Karpas-422 (cell line): ENCODE measurements at places on chromosomes 7 and 10. TPM values are rescaled to one million over a fixed set of nuclear protein-coding genes. Genes with fewer than 3 reads are reported as not detected.

DNA sequence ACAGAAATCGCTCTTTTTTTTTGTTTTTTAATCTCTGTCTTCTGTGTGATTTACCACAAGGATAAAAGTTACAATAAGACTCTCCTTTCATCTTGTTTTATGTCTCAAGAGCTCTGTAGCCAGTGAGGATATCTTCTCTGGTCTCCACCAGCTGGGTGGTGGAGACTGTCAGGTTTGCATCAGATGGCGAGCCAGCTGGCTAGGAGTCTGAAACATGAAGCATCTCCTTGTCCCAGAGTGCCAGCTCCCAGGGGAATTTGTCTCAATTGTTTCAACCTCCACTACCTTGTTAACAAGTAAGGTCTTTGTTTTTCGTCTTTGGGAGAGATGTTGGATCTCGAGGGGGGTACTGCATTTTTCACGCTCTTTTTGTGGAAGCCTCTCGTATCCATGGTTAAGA lies 47.3 kb downstream of the FRMPD2 start:
- H3K4me3 ChIP-seq = no peak overlapping the region
- no peak for DNase-seq
- no peaks in the 10 kb centered on the region for H3K27me3 ChIP-seq

DNA sequence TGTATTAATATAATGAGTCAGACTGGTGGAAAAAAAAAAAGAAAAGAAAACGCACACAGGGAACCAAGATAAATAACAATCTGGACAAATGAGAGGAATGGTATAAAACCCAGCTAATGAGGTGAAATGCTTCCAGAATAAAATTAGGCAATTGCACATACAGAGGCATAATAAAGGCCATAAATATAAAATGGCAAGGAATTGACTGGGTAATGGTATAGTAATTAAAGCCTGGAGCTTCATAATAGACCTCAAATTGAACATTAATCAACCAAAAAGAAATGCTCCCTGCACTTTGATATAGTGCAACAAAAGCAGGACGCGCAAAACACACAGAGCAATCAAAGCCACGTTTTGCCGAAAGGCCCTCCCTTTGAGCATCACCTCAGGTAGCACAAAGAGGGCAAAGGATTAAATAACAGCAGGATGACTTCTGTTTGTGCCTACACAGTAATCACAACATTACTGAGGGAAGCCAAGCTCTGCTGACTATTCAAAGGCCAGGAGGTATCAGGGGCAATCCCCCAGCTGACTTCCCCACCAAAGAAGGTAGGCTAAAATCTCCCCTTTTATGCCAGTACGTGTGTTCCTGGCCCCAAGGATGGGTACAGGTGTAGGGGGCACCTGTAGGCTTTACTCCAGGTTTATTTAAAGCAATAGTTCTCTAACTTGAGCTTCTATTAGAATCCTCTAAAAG lies 343.7 kb downstream of the ELMO1 start:
- no peaks in the 10 kb centered on the region for H3K27me3 ChIP-seq
- no peak overlapping the region for H3K27ac ChIP-seq
- peaks cover 53% of the 10 kb centered on the region for H3K4me1 ChIP-seq
- DNase-seq = no peak
- H3K36me3 ChIP-seq = no peaks in the 10 kb centered on the region
- no peak overlapping the region for H3K4me3 ChIP-seq

GRCh38 chr7:9264395-9264794 lies 831.0 kb downstream of the NXPH1 start:
- no peaks in the 10 kb centered on the region for H3K4me1 ChIP-seq
- no peak overlapping the region for H3K27ac ChIP-seq
- no peak for DNase-seq

DNA sequence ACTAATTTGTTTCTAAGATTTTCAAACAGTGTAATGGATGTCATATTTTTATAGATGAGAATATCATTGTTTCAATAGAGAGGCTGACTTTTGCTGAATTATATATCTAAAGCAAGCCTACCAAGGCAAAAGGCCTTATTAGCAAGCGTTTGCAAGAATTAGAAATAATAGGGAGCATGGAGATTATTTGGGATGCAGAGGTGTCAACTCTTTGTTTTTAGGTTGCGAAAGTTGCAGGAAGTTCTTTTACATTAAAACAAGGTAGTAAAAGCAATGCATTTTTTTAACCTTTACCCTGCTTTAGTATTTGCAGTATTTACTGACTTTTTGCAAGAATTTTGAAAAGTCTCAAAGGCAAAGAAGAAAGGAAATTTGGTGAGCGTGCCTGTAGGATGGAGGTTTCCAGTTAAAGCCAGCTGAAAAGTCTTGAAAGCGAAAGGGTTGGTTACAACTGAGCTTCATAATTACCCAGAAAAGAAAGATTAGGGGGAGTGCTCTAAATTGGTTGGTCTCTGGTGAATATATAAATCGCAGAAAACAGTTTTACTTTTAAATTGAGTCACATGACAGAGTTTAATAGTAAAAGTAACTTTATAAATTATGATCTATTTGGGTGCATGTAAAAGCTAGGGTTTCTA lies 81.6 kb downstream of the MKLN1 start:
- no peak overlapping the region for H3K27ac ChIP-seq
- H3K4me3 ChIP-seq = no peak overlapping the region
- H3K4me1 ChIP-seq = no peaks in the 10 kb centered on the region
- no peaks in the 10 kb centered on the region for H3K27me3 ChIP-seq

DNA sequence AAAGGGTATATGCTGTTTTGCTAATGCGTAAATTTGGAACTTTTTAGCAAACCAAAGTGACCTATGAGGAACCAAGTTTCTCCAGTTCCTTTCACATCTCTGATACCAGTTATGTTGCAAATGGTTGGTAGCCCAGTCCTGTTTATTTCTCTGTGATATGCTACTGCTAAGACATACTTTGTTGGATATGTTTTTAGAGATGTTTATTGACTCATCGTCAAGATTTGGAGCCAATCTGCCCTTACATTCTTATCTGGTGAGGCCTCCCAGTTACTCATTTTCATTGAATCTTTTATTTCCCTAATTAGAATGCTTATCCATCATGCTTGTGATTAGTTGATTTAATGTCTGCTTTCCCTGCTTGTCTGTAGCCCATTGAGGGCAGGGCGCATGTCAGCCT lies 58.9 kb downstream of the LRGUK start:
- no peaks in the 10 kb centered on the region for H3K4me1 ChIP-seq
- no peaks in the 10 kb centered on the region for H3K27me3 ChIP-seq
- no peak overlapping the region for H3K27ac ChIP-seq
- DNase-seq = no peak

GRCh38 chr10:92590623-92591549 lies 2.0 kb upstream of the KIF11 start:
- H3K4me1 ChIP-seq = peaks cover 30% of the 10 kb centered on the region
- no peaks in the 10 kb centered on the region for H3K27me3 ChIP-seq
- H3K4me3 ChIP-seq = peak overlapping the region; percentile 80
- H3K27ac ChIP-seq = peak overlapping the region; percentile 92
- DNase-seq = peak; percentile 65
- no peaks in the 10 kb centered on the region for H3K36me3 ChIP-seq

- no peaks in the 10 kb centered on the region; the same call in 1 of the 2 replicates for H3K36me3 ChIP-seq
- H3K4me3 ChIP-seq = no peak overlapping the region
- no peak overlapping the region for H3K27ac ChIP-seq
- H3K27me3 ChIP-seq = no peaks in the 10 kb centered on the region
- H3K4me1 ChIP-seq = peaks cover 13% of the 10 kb centered on the region
These were observed 41.4 kb downstream of the STAM start for GRCh38 chr10:17685233-17685840.

DNA sequence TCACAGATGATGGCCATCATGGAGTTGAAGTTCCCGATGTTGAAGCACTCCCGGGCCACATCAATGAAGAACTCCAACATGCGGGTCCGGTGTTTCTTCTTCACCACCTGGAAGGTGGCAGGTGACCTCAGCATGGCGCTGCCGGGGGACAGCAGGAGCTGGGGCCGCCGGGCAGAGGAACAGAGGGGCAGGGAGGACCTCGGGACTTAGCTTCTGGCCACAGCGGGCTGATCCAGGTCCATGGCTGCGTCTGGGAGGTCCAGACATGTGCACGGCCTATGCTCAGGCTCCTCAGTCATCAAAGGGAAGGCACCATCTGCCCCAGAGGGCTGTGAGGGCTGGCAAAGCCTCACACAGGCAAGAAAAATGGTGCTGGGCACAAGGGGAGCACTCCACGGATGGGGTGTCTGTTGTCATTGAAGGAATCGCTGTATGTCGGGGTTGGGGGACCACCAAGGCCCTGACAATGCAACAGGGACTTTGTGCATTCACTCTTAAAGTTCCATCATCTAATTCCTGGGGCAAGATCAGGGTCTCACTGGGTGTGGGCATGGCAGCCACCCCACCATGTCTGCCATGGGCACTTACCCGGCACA lies 60.9 kb downstream of the CSGALNACT2 start:
- no peak overlapping the region for H3K27ac ChIP-seq
- DNase-seq = no peak

DNA sequence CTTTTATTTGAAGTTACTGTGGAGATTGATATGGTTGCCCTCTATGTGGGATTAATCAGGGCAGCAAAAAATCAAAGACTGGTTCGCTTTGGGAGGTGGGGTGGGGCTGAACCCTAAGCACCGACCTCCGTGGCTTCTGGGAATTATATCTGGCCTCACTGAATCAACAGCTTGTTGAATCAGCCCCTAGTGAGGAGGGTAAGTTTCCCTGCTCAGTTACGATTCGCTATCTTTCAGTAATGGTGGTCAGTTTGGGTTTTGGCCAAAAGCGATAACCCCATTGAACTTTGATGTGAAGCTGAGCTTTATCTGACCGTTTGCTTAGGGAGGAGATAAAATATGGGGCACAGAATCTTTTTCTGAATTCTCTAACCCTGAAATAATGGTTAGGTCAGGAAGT lies 16.6 kb upstream of the ARPC1A start:
- H3K27me3 ChIP-seq = no peaks in the 10 kb centered on the region
- no peak overlapping the region for H3K27ac ChIP-seq
- DNase-seq = no peak
- H3K4me1 ChIP-seq = peaks cover 15% of the 10 kb centered on the region
- no peaks in the 10 kb centered on the region for H3K36me3 ChIP-seq

- no peak overlapping the region for H3K27ac ChIP-seq
- no peaks in the 10 kb centered on the region for H3K27me3 ChIP-seq
These were observed 3.7 kb downstream of the ITPRIP start for GRCh38 chr10:104334561-104334960.

DNA sequence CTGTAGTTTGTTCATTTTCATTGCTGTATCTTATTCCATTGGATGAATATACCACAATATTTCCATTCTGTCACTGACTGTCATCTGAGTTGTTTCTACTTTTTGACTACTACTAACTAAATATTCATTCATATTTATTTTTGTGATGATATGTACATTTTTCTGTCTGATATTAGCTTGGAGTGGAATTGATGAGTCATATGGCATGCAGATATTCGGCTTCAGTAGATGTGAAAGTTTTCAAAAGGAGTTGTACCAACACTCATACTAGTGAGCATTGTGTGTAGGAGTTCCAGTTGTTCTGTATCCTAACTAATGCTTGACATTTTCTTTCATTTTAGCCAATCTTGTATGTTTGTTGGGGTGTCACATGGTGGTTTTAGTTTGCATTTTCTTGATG lies 7.7 kb downstream of the RUNDC3B start:
- no peak for DNase-seq
- no peak overlapping the region for H3K27ac ChIP-seq
- no peaks in the 10 kb centered on the region for H3K4me1 ChIP-seq
- H3K27me3 ChIP-seq = no peaks in the 10 kb centered on the region

- H3K4me1 ChIP-seq = no peaks in the 10 kb centered on the region
- no peaks in the 10 kb centered on the region for H3K36me3 ChIP-seq
- H3K27me3 ChIP-seq = no peaks in the 10 kb centered on the region
- no peak overlapping the region for H3K4me3 ChIP-seq
These were observed 58.3 kb upstream of the NEUROD6 start for GRCh38 chr7:31398815-31399214.

DNA sequence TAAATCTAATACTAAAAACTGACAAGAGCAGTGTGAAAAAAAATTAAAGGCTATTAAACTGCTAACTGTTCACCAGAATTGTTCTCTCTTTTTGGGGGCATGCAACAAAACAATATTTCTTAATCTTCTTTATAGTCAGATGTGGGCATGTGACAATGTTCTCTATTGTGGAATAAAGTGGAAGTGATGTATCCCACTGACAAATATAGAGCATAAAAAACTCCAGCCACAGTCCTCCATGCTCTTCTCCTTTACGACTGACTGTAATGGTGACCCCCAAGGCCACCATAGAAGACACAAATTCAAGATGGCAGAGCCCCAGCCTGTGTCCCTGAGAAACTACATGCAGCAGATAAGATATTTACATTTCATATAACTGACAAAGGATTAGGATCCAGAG lies 11.6 kb upstream of the CCDC6 start:
- no peaks in the 10 kb centered on the region for H3K4me1 ChIP-seq
- no peak overlapping the region for H3K27ac ChIP-seq
- no peak for DNase-seq
- H3K4me3 ChIP-seq = no peak overlapping the region

- H3K27ac ChIP-seq = no peak overlapping the region
- no peaks in the 10 kb centered on the region for H3K27me3 ChIP-seq
- H3K36me3 ChIP-seq = no peaks in the 10 kb centered on the region
- no peak overlapping the region for H3K4me3 ChIP-seq
- H3K4me1 ChIP-seq = no peaks in the 10 kb centered on the region
These were observed 48.8 kb downstream of the MDFIC start for GRCh38 chr7:114970732-114971131.

GRCh38 chr7:71695186-71695585 lies 563.2 kb downstream of the GALNT17 start:
- no peak overlapping the region for H3K4me3 ChIP-seq
- no peaks in the 10 kb centered on the region for H3K4me1 ChIP-seq
- no peaks in the 10 kb centered on the region for H3K27me3 ChIP-seq
- no peaks in the 10 kb centered on the region for H3K36me3 ChIP-seq
- no peak overlapping the region for H3K27ac ChIP-seq

DNA sequence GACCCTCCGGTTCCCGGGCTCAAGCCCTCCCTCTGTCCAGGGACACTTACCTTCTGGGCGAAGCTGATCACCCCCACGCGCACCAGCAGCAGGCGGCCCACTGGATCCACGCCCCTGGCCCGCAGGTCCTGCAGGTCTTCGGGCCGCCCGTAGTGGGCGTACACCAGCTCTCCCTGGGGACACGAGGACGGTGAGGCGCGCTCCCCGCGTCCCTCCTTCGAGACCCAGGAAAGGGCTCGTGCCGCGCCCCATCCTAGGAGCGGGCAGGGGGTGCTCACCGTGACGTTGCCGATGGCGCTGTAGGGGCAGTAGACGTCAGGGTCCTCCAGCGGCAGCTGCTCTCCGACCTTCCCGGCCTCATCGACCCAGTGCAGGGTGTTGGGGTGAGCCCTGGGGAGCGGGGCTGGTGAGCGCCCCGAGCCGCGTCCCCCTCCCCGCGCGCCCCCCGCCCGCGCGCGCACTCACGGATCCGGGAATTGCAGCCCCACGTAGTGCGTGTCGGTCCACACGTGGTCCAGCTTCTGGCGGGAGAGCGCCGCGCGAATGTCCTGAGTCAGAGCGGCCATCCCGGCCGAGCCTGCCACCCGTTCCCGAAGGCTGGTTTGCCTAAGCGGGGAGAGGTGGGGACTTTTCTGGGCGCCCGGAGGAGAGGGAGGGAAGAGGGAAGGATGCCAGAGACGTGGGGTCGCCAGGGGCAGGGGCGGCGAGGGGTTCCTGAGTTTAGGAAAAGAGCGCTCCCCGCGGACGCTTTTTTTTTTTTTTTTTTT lies 8.2 kb downstream of the TFR2 start:
- DNase-seq = peak; percentile 79
- H3K27ac ChIP-seq = peak overlapping the region; percentile 52
- peaks cover 10% of the 10 kb centered on the region for H3K4me1 ChIP-seq
- H3K27me3 ChIP-seq = no peaks in the 10 kb centered on the region
- no peaks in the 10 kb centered on the region for H3K36me3 ChIP-seq
- H3K4me3 ChIP-seq = peak overlapping the region; percentile 67

The CTAGE4 gene
- total RNA-seq = not detected in 2 replicates

The GPR146 gene
- 5.5 and 9.2 TPM in 2 replicates for total RNA-seq

The SPDYE9 gene
- total RNA-seq = not detected in 2 replicates

The ZNF25 gene
- total RNA-seq = 3.4 and 5.6 TPM in 2 replicates

The MDFIC gene
- not detected in 2 replicates for total RNA-seq

The FRMD4A gene
- not detected in 2 replicates for total RNA-seq

The PVRIG gene
- total RNA-seq = 1.6 and 2.7 TPM in 2 replicates

The SLK gene
- 25.7 and 28.1 TPM in 2 replicates for total RNA-seq

The PDE6C gene
- total RNA-seq = not detected in 2 replicates

The WNT8B gene
- total RNA-seq = not detected in 2 replicates
